ENCODE measurements at places on chromosomes 12 and 14.

GRCh38 chr12:97960741-97961608 lies 498.4 kb downstream of the RMST start:
- peak; percentile 78 for DNase-seq

GRCh38 chr14:93010522-93011140 lies 87.7 kb downstream of the CHGA start:
- DNase-seq: no peak

DNA sequence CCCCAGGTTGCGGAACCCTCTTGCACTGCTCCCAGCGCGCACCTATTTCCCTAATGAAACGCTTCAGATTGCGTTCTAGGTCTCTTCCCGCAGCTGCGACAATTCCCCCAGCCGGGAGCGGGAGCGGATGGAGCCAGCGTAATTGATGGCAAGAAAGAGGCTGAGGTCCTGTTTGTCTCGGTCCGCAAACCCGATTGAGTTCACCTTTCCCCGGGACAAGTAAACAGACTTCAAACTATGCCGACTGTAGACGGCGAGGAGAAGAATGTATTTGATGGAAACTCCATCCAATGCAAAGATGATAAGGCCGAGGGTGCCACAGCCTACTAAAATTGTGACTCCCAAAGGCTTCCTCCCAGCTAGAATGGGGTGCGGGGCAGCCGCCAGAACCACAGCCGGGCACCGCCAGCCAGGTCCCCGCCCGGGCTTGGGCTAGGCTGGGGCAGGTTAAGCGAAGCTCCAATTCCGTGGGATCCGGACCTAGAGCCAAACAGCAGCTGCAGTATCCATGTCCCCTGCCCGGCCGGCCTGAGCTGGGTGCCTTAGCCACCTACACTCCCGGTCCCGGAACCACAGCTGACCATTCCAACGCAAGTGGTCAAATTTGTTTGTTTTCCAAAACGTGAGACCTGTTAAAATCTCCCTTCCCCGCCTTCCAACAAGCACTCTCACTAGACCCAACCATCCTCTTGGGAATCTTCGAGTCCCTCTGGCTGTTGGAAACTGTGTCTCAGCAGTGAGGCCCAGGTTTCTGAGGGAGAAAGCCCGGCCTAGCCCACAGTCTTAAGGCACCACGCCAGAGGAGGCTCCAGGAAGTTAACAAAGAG lies 5.5 kb downstream of the NKX2-1 start:
- no peak for DNase-seq

GRCh38 chr12:1993341-1993740 lies 10.9 kb downstream of the DCP1B start:
- DNase-seq: no peak

DNA sequence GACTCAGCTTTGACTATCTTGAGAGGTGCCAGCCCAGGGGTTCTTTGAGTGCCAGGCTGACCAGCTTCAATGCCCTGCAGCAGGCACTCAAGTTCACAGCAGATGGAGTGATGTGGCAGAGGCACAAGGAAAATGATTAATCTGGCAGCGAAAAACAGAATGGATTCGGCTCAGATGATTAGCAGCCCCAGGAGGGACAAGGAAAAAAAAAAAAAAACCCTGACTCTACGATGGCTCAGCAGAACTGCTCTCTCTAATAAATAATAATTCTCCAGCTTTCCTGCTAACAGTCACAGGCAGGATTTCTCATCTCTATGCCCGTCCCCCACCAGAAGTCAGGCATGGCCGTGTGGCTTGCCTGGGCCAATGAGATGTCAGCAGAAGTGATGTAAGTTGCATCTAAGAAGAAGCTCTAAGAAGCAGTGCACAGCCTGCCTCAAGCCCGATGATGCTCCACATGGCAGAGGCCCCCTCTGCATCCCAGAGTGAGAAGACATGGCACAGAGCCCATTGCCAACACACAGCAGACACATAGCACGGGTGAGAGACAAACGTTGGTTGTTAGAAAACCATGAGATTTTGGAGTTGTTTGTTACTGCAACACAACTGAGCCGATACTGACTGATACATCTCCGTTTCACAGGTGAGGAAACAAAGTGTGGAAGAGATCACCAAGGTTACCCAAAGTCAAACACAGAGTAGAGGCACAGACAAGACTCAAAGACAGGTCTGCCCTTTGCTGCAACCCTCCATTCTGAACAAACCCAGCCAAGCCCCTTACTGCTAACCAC lies 111.0 kb downstream of the SCARB1 start:
- DNase-seq: no peak

DNA sequence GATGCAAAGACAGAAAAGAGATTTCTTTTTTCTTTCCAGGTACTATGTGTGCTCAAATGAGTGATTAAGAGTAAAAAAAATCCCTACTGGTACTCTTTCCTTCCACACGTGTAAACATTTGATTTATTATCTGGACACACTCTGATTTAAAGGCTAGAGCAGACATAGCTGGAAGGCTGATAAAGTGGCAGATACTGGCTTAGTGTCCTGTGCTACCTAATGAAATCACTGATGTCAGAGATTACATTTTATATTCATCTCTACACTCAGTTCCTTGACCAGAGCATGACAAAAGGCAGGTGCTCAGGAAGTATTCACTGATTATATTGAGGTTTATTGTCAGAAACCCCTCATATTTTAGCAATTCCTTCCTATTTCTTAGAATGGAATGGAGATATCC lies 136.6 kb upstream of the SLC38A2 start:
- peak; percentile 25 for DNase-seq

- DNase-seq: no peak
These were observed 417.6 kb downstream of the NOVA1 start for GRCh38 chr14:26180221-26180620.

DNA sequence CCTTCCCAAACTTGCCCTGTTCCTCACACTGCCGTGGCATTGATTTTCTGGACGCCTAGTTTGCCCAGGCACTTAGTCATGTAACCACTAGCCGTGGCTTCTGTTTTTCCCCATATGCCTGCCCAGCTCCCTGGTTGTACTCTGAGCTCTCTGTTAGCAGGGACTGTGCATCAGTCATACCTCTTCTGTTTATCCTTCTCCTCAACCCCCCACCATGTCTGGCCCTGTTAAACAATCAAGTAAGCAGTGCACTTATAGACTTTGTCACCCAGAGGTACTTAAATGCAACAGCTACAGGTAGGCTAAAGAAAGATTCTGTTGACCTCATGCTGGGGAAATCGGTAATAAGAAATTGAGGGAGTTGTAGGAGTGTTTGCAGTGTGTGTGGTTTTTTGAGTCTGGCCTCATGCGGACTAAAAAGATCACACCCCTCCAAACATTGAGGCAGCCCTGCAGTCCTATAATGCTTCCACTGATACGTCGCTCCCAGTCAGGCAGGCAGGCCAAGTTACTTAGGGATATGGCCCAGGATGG lies 17.0 kb downstream of the UBE3B start:
- no peak for DNase-seq

DNA sequence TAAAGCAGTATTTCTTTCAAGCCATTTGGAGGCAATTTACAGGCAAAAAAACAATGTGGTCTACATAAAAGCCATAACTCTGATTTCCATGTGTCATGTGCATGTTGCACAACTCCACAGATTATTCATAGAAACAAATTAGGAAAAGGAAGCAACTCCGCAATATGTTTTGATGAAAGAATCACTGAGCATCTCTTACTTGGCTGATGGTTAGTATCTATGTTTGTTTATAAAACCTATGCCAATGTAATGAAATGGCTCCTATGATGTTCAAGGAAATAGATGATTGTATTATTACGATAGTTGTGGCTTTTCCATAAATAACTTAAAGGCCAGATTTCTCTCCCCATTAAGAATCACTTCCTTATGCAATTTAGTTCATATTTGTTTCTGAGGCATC lies 373.7 kb downstream of the CCDC91 start:
- DNase-seq: no peak

DNA sequence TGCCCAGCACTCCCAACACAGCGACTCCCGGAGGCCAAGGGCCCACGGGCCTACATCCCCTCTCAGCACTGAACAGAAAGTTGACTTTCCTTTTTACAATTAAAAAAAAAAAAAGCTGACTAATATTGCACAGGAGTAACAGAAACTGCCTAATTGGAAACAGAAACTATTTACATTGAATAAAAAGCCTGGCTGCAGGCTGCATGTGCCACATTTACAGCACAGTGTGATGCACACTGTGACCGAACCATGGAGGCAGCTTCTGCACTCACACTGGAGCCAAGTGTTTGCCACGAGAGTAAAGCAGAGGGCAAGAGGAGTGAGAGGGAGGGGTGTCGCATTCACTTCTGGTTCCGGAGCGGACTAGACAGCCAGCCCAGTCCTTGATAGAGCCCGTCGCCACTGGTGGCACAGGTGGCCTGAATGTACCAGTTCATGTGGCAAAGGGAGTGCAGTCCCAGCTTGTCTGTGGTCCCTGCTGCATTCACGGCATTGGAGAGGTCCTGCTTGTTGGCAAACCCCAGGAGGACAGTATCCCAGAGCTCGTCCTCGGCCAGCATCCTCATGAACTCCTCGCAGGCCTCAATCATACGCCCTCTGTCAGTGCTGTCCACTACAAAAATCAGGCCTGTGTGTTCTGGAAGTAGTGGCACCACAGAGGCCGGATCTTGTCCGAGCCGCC lies 59.2 kb downstream of the SPPL3 start:
- no peak for DNase-seq

DNA sequence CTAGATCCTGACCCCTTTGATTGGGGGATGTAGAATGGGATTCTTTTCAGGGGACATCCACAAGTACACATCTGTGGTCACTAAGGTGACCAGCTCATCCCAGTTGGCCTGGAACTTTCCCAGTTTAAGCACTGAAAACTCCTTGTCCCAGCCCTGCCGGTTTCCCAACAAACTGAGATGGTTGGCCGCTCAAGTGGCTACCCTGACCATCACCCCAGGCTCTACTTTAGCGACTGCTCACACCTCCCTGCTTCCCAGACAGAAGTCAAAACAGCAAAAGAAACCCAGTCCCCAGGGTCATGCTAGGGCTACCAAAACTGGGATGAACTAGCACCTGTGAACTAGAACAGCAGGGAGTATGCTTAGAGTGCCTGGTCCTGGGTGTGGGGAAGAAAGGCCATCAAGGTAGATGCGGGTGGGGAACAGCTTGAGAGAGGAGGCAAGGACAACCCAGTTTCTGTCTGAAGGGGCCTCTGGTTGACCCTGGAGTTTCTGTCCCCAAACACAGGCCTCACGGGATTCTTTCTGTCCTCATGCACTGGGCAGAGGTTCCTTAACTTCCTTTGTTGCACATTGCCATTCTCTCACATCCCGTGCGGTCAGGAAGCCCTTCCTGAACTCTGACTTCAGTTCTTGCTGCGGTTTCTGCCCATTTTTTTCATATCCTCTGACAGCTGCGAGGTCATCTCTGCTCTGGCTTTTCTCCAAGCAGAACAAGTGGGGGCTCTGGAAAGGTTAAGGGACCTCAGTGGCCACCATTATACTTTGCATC lies 1.6 kb downstream of the LTB4R start:
- no peak for DNase-seq

DNA sequence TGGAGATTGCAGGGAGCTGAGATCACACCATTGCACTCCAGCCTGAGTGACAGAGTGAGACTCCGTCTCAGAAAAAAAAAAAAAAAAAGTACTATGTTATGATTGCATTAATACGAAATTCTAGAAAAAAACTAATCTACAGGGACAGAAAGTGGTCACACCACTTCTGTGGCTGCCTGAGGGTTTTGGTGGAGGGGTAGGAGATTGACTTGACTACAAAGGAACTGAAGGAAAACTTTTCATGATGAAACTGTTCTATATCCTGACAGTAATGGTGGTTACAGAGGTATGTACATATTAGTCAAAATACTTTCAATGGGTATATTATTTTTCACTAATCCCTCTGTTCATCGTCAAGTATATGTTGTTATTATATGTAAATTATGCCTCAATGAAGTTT lies 42.1 kb downstream of the FOXN3 start:
- no peak for DNase-seq

DNA sequence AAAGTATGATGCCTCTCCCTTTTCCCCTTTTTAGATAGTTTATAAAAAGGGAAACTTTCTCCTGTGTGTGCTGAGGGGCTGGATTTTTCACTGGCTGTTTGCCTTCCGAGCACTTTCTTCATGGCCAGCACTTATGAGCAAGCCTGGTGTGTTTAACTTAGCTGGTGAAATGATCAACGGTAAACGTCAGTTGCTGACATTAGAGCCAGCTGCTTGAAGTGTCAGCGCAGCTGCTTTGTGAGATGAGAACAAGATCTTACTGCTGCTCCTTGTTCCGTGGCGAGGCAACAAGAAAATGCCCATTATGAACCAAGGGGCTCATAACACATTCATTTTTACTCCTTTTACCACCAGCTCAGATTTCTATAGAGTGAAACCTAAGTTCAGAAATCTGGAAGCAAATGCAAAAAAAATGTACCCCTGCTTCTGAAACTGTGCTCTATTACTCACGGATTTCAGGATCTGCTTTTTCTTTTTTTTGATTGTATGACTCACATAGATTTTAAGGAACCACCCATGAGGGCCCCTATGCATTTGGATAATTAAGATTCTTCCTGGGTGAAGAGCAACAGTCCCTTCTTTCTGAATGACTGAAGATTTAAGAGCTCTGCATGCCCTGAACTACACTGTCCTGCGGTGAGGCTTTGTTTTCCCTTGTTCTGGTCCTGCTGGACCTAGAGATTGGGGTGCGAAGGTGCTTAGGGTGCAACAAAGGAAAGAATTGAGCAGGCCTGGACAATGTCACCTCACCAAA lies 74.3 kb upstream of the CPM start:
- DNase-seq: peak; percentile 50

GRCh38 chr12:87051621-87052020 lies 795.4 kb upstream of the MGAT4C start:
- no peak for DNase-seq

DNA sequence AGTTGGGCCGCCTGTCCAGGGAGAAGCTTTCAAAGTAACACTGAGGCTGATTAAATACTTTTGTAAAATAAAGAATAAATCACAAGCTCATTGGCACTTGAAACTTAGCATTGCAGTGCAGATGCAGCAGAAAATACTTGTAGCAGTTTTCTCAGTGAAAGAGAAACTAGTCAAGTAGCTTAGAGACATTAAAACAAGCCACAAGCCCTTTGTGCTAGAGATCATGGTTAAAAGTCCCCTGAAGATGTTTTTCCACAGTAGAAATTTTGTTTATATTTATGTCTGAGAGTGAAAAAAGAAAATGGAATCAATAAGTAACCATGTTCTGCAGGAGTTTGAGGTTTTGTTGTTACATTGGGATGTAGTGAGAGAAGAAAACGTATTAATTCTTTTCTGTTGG lies 5.9 kb downstream of the PSEN1 start:
- no peak for DNase-seq

DNA sequence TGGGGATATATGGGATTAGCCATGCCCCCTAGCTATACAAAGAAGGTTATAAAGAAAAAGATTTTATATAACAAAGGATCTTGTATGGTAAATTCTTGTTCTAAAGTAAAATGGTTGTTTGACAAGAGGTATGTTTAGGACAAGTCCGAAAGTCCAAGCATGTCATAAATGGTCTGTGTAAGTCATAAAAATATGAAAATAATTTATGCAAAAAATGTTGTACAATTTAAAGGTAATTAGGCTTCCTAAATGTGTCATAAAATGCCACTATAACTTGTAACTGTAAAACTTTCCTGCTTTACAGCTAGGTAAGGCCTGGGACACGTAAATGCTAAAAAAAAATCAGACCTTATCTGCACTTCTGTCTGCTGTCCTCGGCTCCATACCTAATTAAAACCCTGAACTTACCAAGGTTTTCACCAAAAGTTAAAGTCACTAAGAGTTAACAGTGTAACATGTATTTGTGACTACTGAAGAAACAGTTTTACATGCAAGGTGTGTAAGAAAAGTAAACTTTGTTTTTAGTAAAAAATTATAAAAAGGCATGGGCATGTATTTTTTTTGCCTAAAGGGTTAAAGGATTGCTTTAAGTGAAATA lies 110.0 kb upstream of the RESF1 start:
- DNase-seq: no peak

GRCh38 chr12:32353540-32353939 lies 45.8 kb upstream of the FGD4 start:
- DNase-seq: no peak

GRCh38 chr12:8905546-8905945 lies 8.8 kb upstream of the PHC1 start:
- no peak for DNase-seq
